ENCODE measurements at places on chromosomes 3 and 15.

DNA sequence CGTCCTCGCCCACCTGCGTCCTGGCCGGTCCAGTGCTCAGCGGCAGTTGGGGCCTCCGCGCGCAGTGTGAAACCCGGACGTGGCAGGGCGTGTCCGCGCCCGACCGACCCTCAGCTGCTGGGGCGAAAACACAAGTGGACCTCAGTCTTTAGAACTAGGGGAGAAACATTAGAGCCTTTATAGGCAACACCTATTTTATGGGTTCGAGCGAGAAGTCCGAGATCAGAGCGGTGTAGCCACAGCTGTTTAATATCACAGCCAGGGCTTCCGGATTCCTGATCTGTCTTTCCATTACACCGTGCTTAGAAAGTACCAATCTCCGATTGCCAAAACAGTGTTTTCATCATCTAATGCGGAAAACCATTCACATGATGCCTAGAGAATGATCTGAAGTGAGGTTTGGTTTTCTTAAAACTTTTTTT lies 506 bp downstream of the RAD51 start:
- no peak for DNase-seq

DNA sequence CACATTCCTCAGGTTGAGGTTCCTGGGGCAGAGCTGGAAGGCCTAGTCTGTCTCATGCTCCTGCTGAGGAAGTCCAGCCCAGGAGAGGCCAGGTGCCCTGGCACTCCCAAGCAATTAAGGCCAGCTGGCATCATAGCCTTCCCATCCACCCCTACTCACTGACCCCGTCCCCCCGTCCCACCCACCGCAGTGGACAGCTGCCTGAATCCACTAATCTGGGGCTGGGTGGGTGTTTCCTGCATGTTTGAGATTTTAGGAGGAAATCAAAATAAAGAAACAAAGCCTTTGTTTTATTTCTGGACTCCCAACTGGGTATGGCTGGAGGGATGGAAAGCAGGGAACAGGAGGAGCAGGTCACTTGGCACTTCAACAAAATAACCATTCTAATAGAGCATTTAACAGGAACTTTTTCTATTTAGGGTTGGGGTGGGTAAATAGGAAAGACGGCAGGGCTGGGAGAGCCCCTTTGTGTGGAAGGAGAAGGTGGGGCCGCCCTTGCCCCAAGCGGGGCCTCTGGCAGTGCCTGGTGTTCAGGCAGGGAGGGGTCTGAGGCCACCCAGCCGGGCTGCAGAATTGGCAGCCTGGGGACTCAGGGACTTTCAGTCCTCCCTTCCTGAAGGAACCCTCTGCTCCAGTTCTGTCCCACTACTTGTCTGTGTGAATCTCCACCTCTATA lies 8.5 kb downstream of the MRAS start:
- no peak for DNase-seq

GRCh38 chr3:13174011-13174802 lies 101.0 kb upstream of the IQSEC1 start:
- no peak for DNase-seq

GRCh38 chr15:66097151-66098021 lies 156.2 kb downstream of the MEGF11 start:
- no peak for DNase-seq

DNA sequence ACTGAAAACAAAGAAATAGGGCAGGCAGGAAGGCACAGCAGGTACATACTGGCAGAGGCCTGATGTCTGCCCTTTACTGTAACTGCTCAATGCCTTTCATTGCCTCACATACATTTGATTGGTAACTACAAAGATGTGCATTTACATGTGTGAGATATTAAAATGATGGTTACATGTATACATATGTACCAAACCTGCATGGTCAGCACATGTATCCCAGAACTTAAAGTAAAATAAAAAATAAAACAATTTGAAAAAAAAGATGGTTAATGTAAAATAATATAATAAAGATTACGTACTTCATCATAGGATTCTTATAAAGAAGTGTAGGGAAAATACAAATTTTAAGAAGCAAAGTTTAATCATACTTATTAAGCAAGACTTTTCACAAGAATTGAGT lies 15.1 kb downstream of the SSR3 start:
- DNase-seq = no peak

GRCh38 chr15:82808634-82809041 lies 790 bp upstream of the WHAMM start:
- no peak for DNase-seq

- no peak for DNase-seq
These were observed 480.1 kb upstream of the ZNF385D start for GRCh38 chr3:22231061-22231460.

DNA sequence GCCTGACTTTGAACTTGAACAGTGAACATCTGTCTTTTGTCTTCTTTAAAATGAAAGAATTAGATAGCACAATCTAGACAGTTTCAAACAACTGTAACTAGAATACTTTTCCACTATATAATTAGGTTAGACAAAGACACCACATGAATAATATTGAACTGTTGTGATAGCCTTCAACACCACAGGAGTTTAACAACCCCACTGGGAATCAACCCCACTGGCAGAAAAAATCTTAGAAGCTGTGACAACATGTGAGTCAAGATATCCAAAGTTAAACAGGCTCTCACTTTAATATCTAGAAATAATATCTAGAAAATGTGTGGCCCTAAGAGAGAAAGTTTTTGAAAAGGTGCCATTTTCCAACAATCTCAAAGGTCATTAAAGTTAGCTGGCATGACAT lies 64.4 kb upstream of the PRICKLE2 start:
- DNase-seq = no peak

DNA sequence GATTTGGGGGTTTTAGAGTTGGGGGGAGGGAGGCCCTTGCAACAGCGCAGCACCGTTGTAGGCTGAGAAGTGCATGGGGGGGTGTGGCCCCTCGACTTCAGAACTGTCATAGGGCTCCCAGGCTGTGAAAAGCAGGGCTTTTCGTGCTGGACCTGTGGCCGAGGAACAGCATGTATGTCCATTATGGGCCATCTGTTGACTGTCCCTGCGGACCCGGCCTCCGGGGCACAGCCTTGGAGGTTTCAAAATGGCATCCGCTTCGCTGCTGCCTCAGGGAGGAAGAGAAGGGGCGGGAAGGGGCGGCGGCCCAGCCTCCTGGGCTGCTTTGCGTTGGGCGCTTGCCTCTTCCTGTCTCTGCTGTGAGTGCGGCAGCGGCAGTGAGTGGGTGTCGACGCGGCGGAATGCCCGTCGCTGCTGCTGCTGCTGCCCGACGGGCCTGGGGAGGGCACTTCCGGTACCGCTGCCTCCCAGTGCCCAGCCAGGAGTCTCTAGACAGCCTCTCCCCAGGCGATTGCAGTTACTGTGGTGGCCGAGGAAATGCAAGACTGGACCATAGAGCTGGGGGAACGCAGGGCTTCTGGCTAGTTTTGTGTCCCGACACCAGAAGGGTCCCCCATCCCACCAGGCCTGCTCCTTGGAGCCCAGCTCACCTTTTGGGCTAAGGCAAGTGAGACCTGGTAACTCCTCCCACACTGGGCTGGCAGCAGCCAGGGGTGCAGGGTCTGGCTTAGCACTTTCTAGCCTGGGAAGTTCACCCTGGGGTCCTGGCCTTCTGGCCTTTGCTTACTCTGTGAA lies 1.9 kb downstream of the GNAI2 start:
- peak; percentile 74 for DNase-seq

DNA sequence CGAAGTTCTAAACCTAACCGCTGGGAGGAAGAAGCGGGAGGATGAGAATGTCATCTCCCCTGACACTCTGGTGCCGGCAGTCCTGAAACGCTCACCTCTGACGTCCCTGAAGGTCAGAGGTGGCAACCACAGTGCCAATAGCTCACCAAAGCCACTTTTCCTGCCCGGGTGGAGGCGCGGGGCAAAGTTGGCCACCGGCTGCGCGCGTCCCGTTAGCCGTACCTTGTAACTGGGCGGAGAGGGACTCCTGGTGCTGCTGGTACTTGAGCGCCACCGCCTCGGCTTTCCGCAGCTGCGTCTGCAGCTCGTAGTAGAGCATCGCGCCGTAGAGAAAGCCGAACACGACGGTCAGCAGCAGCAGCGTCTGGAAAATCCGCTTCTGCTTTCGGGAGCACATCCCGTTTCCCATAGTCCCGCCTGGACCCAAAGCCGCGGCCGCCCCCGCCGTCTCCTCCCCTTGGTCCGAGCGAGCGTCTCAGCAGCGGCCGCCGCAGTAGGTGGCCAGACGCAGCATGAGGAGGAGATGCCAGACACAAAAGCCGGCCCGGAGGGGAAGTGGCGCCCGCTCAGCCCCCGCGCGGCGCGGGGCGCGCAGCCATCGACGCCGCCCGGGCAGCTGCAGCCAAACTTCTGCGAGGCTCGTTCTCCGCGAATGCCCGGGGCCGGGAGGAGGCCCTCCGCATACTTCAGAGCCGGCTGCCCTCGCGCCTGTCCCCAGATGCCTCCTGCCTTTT lies 680 bp downstream of the GOLIM4 start:
- DNase-seq = no peak

DNA sequence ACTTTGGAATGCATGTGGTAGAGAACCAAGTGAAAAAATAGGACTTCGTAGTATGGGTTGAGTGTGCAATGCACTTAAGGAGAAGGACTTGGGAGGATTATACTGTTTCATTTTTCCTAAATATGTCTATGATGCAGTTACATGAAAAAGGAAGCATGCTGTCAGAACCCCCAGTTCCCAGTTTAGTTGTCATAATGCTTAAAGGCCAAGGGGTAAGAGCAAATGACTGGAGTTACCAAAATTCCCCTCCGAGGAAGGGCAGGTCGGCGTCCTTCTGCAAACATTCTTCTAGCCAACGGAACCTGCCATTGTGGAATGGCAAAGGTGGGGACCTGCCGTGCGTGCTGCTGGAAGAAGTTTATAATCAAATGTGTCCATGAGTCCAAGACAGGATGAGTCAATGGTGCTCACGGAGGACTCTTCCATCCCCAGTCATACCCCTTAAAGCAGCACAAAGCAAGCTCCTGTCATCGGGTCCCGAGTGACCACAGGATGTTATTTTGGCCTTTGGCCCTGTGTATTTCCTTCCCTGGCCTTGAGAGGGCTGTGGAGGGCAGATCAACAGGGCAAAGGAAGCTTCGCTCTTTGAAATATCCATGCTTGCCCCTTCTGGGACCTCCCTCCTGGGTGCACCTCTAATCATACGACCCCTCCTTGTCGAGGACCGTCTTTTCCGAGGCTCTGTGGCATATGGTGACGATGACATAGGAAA lies 93.2 kb downstream of the SLCO3A1 start:
- DNase-seq = no peak

- DNase-seq = no peak
These were observed 12.9 kb downstream of the ZIC4 start for GRCh38 chr3:147393261-147393942.
